Fibroblast of skin of right biceps (primary cell): ENCODE measurements at places on chromosomes 16 and 17.

- DNase-seq: peak; percentile 53
Measured at GRCh38 chr16:21603928-21604327, 4.6 kb downstream of the METTL9 start.

DNA sequence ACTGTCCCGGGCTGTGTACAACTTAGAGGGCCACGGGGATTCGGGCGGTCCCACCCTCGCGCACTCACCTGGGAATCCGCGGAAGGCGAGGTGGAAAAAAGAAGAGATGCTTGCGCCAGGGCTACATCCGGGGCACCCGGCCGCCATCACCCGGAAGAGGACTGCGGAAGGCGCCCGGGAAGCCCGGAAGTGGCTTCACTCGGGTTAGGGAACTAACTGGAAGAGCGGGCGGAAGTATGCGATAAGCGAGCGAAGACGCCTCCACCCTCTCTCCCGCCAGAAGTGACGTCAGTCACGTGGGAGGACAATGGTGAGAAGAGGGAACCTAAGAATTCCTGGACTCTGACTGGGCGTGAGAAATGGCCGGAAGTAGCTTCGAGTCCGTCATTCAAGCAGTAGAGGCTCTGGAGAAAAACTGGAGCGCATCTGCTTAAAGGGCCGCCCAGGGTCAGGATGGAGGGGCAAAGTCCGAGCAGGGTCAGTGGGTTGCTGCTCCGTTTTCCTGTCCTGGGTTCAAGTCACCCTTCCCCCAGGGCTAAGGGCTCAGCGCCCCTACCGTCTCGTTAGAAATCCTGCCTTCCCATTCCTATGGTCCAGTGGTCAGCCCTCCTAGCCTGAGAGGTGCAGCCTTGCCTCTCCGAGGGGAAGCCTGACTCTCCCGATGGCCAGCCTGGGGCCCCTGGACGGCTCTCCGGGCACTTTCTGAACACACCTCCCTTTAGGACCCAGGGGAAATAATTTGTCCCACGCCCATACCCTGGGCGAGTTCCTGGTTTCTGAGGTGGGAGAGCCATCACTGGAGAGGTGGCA, at the start of gene CD2BP2:
Gene CD2BP2, minus strand, starts transcription at position 165 of the 810 bp plus-strand sequence. CDS start 627 bp downstream, outside the sequence.
- peak; percentile 100 for DNase-seq

GRCh38 chr17:7523033-7523432, 25.8 kb upstream of the TNFSF12 start:
- peak; percentile 17 for DNase-seq

DNA sequence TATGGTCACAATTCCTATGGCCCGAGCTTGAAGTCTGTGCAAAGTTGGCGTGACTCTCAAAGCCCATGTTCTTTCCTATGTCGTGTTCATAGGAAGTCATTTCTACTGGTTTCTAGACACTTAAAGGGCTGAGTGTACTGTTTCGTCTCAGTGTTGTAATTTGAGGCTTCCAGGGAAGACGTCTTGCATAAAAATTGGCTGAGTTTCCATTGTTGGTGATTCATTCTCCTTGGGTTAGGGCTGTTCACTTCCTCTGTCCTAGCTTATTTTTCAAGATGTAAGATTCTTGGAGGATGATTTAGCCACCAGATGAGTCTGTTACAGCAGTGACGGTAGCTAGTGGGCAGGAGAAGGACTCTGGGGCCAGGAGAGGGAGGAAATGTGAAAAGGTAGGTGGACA, 43.1 kb downstream of the PIK3R5 start:
- DNase-seq: peak; percentile 98

DNA sequence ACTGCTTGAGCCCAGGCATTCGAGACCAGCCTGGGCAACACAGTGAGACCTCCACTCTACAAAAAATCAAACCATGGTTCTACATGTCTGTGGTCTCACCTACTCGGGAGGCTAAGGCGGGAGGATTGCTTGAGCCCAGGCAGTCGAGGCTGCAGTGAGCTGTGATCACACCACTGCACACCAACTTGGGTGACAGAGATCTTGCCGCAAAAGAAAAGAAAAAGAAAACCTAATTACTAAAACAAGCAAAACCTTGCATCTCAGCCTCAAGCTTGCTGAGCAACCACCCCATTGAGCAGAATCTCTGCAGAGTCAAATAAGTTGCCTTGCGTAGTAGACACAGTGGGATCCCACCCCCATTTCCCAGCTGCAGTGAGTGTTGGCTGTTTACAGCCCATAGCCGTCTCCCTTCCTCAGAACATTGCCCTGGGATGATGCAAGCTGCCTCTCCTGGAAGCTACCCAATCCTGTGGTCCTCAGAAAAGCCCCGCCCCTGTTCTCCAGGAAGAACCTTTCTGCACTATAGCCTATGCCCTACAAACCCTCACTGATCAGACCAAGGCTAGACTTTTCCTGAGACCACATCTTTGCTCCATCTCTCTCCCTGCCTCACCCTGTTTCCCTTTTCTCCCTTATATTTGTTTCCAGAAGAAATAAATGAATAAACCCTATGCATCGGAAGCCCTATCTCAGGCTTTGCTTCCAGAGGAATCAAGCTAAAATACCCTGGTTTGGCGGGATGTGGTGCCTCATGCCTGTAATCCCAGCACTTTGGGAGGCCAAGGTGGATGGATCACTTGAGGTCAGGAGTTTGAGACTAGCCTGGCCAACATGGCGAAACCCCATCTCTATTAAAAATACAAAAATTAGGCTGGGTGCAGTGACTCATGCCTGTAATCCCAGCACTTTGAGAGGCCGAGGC, 16.7 kb upstream of the ERN2 start:
- peak; percentile 30 for DNase-seq

GRCh38 chr17:44071772-44072171, 1.2 kb downstream of the G6PC3 start:
- no peak for DNase-seq

- peak; percentile 23 for DNase-seq
Measured at GRCh38 chr17:65723431-65724151, 162.1 kb upstream of the AXIN2 start.

GRCh38 chr16:73095142-73095820, 47.4 kb upstream of the ZFHX3 start:
- no peak for DNase-seq

- no peak for DNase-seq
Measured at GRCh38 chr17:76107509-76107908, 3.9 kb upstream of the EXOC7 start.
